ENCODE measurements at places on chromosomes 13 and 19.

GRCh38 chr19:7869910-7870511, 4.2 kb downstream of the PRR36 start:
- DNase-seq, result no peak

- DNase-seq, result no peak
Observed at GRCh38 chr13:102317593-102317992, 84.3 kb downstream of the FGF14 start.

GRCh38 chr19:18496167-18496979, 25.5 kb downstream of the ELL start:
- no peak for DNase-seq

GRCh38 chr19:56217039-56217949, 15.2 kb downstream of the ZSCAN5C start:
- no peak for DNase-seq

GRCh38 chr13:98050041-98050466, 92.8 kb upstream of the FARP1 start:
- no peak for DNase-seq

- no peak for DNase-seq
Observed at GRCh38 chr13:97015661-97016350, 21.5 kb upstream of the OXGR1 start.

- DNase-seq, result no peak
Observed at GRCh38 chr19:46471811-46472543, 614 bp upstream of the PNMA8A start.

GRCh38 chr13:86795858-86796257, 875.3 kb upstream of the SLITRK5 start:
- no peak for DNase-seq

DNA sequence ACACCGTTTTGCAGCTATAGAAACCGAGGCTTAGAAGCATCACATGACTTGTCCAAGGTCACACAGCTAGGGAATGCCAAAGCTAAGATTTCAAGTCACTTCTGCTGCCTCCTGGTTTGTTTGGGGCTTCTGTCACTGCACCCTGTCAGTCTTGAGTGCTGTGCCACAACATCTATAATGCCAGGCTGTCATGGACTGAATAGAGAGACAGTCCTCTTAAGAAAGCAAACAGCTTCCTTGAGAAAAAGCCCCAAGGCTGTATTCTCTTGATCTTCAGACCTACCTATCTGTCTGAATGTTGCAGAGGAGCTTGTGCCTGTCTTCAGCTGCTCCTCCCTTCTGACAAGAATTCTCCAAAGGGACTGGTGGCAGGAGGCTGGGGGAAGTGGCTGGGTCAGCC, 81.6 kb downstream of the OLFM4 start:
- no peak for DNase-seq

- no peak for DNase-seq
Observed at GRCh38 chr13:99265162-99265800, 7.1 kb upstream of the GPR18 start.

- no peak for DNase-seq
Observed at GRCh38 chr19:43847246-43847645, 20.1 kb downstream of the ZNF283 start.

GRCh38 chr19:1811472-1811894, 593 bp downstream of the ATP8B3 start:
- DNase-seq, result no peak

DNA sequence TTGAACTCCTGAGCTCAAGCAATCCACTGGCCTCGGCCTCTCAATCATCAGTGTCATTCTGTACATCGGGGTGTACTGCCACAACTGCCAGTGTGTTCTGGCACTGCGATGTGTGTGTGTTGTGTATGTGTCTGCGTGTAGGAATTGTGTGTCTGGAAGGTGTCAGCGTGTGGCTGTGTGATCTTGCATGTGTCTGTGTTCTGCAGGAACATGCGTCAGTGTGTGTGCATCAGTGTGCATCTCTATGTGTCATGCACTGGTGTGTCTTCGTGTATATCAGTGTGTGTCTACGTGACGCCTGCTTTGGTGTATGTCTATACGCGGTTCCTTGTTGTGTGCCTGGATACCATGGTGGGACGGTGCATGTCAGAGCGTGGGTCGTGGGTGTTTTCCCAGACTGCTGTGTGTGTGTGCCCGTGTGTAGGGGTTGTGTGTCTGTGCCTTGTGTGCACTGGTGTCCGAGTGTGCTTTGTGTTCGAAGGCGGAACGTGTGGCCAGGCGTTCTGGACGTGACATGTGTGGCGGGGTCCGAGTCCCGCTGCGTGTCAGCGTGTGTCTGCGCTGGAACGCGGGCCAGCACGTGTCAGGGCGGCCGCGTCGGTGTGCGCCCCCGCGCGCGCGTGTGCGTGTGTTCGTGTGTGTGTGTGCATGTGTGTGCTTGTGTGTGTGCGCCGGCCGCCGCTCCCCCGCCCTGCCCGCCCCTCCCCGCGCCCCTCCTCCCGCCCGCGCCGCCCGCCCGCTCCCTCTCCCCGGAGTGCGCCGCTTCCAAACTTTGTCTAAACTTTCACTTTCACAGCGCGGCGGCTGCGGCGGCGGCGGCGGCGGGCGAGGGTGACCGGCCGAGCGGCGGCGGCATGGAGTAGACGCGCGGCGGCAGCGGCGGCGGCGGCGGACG, at the start of gene NFIX:
NFIX (plus strand) TSS at position 775 of the 895 bp plus-strand sequence. CDS start 363 bp downstream, outside the sequence.
- DNase-seq, result no peak

DNA sequence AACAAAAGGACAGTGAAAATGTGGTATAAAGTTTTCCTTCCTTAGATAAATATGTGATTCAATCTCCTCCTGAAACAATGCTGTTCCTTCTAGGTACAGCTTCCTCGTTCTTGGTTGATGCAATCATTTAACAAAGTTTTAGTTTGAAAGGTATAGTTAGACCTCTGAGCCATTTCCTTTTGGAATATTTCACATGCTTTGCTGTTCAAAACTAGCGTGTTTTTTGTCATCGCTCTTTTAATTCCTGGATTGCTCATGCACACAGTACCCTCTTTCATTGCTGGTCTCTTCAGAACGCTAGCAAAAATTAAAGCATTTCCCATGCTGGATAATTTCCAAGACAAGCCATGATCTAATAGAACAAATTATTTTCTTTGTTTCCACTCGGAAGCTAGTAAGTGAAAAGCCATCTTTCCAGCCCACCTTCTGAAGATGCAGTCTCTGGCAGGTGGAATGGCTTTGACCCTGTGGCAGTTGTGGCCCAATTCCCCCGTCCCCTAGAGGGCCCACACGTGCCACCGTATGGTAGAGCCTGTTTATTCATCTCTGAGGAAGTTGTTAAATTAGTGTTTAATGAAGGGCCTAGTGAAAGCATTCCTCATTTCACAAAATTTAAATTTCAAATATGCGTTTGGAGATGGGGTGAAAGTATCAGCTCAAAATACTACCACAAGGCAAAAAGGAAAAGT, 1040.6 kb upstream of the SLC10A2 start:
- no peak for DNase-seq

DNA sequence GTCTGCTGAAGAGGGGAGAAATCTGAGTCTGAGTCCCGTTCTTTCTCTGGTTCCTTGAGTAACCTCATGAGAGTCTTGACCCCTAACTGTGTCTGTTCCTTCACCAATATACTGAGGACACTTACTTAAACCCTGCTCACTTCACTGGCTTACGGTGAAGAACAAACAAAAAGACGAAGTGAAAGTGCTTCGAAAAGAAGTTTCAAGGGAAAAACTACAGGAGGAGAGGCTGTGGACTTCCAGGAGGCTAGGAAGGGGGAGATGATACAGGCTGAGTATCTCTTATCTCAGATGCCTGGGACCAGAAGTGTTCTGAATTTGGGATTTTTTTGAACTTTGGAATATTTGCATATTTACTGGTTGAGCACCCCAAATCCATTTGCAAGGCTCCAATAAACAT, 6.1 kb downstream of the SMG9 start:
- DNase-seq, result no peak

- no peak for DNase-seq
Observed at GRCh38 chr13:86087244-86087643, 288.0 kb upstream of the SLITRK6 start.

GRCh38 chr13:29524176-29524575, 71.3 kb downstream of the SLC7A1 start:
- DNase-seq, result no peak

DNA sequence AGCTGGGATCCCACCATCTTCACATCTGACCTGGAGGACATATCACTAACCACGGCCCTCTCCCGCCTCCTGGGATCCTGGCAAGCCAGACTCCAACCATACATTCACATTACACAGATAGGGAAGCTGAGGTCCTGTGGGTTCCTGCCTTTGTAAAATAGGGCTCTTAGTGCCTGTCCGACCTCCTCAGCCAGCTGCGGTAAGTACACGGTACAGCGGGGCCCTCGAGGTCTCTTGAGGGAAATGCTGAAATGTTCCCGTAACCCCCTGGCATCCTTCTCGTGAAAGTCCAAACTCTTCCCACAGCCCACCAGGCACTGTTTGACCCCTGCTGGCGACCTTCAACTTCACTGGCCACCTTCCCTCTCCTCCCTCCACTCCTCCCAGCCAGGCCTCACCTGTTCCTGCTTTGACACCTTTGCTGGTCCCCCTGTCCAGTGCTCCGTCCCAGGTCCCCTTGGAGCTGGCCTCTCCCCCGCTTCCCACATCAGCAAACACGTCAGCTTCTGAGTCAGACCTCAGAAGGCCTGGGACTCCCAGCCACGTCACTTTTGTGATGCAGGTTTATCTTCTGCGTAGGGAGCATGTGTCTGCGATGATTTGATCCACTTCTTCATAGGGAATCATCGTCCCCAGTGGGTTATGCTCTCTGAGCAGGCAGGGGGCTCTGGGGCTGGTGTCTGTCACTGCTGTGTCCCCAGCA, 8.8 kb upstream of the GNG7 start:
- DNase-seq, result no peak
